ENCODE measurements at places on chromosomes 16 and 17.

GRCh38 chr16:27109666-27110523 is 43.2 kb downstream of the C16orf82 start:
- peak; percentile 76 for DNase-seq

DNA sequence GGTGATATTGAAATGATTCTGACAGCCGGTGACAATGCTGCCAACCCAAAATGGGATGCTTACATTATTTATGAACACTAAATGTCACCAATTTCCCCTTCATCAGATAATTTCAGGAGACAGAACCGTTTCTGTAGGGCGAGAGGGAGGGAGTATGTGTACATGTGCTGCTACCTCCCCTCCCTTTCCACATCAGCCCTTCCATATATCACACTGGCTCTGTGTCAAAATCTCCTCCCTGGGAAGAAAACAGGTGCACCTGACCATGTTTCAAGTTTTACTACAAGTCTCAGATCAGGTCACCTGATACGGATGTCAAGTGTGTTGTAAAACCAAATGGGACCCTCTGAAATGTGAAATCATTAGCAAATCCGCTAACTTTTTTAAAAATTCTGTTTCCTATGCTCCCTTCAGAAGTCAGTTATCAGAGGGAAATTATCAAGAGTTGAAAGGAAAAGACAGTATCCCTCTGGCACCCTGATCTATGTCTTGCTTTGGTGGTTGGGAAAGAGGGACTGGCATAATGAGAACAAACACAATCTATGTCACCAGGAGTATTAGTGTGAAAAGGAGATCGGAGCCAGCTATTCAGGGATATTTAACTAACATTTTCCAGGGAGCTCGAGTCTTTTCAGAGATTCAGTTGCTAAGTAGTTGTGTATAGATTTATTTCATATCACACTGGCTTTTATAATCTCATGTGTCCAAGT is 1002.3 kb upstream of the CDH8 start:
- no peak for DNase-seq

GRCh38 chr17:7897090-7897489 is 8.5 kb downstream of the CHD3 start:
- DNase-seq = no peak

DNA sequence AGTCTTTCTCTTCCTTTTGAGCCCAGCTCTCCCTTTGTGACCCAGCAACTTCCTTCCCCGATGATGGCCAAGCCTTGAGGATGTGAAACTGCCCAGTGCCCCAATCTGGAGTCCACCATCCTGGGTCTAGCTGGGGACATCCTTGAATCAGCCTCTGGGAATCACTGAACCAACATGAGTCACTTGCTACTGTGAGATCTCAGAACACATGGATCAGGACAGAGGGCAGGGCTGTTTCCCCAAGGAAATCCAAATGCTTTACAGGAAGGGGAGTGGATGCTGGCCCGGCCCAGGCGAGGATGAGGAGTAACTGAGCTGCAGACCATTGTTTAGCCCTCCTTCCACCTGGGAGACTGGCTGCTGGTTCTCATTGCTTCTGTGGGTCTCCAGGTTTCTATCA is 547.6 kb downstream of the WWOX start:
- no peak for DNase-seq

DNA sequence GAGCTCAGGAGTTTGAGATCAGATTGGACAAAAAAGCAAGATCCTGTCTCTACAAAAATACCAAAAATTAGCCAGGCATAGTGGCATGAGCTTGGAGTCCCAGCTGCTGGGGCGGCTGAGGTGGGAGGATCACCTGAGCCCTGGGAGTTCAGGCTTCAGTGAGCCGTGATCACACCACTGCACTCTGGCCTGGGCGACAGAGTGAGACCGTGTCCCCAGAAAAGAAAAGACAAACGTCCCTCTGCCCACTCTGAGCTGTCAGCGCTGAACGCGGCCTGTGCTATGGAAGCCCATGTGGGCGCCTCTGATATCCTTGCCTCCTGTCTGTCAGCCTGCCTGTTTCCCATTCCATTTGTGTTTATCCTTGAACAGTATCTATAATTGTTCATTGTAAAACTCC is 50.7 kb downstream of the FOXK2 start:
- no peak for DNase-seq

- no peak for DNase-seq
Measured at GRCh38 chr17:32771396-32771795, 105.5 kb downstream of the MYO1D start.

DNA sequence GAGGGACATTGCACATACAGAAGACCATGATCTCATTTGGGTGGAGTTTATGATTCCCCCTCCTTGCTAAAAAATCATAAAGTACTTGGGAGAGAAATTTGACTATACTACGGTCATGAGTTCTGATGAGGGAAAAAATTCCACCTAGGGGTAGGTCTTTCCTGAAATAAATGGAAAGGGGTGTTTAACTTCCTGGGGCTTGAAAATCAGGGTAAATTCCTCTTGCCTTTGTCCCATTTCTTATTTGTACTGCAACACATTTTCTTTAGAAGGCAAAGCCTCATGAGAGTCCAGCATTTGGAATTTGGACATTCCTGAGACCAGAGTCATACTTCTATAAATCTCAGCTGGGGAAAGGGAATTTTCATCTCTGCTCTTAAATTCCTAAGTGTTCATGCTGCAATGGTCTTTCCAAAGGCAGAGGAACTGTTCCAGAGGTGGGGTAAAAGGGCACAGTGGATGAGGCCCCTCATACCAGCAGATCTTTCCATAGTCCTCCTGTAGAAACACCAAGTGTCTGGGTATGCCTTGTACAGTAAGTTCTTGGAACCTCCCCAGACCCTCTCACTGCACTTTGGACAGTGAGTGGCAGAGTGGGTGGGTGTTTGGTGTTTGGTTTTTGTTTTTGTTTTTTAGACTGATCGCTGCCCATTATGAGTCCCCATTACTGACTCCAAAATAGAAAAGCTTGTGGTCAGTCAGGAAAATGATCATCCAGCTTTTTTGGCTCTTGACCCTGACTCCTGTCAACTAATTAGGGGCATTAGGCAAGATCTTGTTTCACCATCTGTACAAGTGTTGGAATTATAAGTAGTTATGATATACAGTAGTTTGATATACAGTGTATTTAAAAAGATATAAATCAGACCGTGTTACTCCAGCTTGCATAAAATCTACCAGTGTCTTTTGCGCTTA is 6.0 kb downstream of the LYRM1 start:
- DNase-seq = no peak

DNA sequence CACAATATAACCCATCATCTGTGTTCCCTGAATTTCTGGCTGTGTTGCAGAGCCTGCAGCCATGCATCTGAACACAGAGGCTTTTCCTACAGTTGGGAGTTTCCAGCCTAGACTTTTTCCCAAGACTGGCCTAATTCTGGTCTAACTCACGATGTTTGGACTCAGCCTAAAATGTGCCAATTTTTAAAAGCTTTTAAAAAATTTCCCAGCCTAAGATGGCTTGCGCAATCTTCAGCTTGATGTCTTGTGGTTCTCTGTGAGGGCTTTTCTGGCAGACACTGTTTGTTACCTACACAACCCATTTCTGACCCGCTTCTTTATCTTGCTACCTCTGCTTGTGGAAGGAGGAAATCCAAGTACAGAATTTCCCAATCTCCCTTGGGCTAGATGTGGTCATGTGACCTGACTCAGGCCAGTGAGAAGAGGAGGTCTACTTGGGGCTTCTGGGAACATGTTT is 72.7 kb upstream of the GAS7 start:
- DNase-seq = no peak

DNA sequence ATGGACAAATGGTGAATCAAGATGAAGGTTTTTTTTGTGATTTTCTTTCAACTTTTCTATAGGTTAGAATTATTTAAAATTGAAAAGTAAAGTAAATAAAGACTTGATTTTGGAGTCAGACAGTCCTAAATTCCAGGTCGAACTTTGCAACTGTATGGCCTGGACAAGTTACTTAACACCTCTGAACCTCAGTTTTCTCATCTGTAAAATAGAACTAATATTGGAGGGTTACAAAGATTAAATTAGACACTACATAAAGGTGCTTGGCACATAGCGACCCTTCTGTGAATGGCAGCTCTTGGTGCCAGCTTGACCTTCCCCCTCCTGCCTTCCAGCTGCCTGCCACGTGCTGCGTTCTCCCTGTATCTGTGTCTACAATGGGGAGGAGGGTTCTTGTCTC is 3.0 kb downstream of the RSAD1 start:
- no peak for DNase-seq

DNA sequence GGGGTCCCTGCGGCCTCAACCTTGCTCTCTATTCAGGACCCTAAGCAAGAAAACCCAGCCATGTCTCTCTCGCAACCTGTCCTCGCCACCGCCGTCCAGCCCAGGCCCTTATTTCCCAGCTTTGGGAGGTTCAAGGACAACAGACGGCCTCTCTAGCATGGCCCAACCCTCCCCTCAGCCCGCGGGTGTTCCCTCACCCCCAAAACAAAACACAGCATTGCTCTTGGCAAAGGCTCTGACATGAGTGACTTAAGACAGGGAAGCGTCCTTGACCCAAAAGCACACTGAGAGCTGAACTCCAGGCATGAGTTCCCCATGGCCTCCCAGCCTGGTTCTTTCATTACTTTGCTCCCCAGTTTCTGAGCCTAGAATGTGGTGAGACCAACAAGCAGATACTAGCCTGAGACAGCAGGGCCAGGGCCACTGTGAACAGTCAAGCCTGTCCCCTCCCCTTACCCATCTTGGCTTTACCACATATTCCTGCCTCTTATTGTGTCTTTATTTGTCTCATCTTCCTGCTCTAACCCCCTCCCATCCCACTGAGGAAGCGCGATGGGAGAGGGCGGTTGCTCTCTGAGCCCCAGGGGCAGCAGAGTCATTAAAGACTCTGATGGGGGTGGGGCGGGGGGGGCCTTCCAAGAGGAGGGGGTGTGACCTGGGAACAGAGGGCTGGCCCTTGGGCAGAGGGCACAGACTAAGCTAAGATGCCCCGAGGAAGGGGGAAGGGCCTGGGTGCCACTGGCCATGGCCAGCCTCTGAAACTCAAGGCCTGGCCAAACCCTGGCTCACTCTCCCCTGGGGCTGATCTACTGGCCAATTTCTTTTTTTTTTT is 11.8 kb downstream of the SREBF1 start:
- DNase-seq = no peak

DNA sequence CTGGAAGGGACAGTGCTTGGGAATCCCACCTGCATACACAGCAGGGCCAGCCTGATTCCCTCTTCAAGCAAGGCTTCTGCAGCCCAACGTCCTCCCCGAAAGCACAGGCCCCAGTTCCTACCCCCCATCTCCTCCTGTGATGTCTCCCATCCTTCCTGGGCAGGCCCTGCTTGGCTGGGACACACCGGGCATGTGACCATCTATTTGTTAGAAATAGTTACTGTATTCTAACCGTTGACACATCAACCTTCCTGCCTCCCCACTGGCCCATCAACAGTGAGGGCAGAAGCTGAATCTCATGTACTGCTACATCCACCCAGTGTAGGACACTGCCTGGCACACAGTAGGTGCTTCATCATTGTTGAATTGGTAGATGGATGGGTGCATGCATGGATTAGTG is 10.7 kb downstream of the PRR29 start:
- DNase-seq = no peak

- DNase-seq = no peak
Measured at GRCh38 chr16:65038100-65038499, 83.8 kb downstream of the CDH11 start.

- DNase-seq = no peak
Measured at GRCh38 chr17:49759203-49759602, 4.7 kb downstream of the FAM117A start.

- no peak for DNase-seq
Measured at GRCh38 chr17:82645516-82645915, 2.7 kb downstream of the WDR45B start.

DNA sequence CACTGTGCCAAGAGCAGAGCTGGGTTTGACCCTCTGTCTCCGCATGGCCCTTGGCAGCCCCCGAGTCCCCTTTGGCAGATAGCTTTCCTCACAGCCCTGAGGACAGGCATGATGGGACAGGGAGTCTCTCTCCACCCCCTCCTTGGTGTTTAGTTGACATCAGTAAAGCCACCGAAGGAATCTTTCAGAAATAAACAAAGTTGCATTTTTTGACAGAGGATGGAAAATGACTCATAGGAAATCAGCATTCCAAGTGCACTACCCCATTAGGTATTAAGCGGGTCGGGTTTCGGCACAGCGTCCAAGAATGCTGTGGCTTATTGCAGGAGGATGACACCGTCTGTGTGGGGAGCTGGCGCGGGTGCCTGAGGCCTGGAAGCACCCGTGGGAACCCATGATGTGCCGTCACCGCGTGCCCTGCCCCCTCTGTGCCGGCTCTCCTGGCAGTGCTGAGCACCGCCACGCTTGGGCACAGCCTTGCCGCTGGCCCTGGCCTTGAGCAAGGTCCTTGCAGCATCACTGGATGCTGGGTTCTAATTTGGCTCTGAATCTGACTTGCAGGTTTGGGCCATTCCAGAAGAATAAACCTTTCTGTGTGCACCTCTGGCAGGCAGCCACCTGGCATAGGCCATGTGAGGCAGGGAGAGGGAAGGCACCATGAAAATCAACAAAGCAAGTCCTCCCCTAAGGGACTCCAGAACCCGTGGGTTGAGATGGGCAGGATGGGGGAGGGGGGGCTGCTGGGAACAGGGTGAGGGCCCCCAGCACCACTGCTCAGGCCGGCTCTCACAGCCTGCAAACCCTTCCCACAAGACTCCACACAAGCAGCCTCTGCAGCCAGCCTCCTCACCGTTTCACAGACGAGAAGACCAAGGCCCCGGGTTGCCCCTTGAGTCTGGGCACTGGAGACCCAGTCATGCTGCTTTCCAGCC is 50.5 kb upstream of the ZNF469 start:
- no peak for DNase-seq

GRCh38 chr16:19583665-19584300 is 28.3 kb downstream of the VPS35L start:
- DNase-seq = peak; percentile 41

GRCh38 chr17:56614522-56614921 is 21.0 kb downstream of the NOG start:
- no peak for DNase-seq

DNA sequence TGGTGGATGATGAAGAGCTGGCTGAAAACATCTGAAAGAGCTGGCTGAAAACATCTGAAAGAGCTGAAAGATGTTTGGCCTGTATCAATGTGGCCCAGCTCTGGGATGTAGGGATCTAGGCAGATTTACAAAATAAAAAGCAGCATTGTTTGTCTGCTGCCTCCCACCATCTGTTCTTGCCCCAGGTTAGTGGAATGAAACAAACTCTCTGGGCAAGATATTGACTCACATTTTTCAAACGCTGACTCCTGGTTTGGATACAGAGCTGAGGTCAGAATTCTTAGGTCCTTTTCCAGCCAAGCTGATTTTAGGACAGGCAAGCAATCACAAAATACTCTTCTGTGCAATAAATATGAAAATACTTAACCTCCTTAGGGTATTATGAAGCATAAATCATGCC is 139.0 kb downstream of the STX8 start:
- no peak for DNase-seq
